Stimulated activated CD8-positive, alpha-beta memory T cell treated with anti-CD3 and anti-CD28 coated beads, Interleukin-12 subunit alpha, Interleukin-12 subunit beta, amount 100 ng/mL, for 4 hours (primary cell): ENCODE measurements at places on chromosomes 5 and 9.

DNA sequence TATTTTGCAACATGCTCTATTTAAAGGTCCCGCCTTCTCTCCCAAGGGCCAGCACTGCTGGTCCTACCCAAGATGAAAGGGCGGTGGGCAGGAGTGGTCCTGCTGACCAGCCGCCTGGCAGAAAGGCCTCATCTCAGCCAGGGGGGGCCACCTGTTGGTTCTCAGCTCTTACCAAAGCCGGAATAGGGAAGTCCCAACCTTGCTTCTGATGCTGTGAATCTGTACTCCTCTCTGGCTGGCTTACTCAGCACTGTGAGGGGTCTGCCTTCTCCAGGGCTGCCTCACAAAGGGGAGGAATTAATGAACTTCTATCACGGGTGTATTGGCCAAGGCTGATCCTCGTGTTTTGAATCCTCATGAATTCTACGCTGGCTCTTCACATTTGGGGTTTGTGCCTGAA lies 13.6 kb upstream of the FAM240B start:
- DNase-seq: no peak

DNA sequence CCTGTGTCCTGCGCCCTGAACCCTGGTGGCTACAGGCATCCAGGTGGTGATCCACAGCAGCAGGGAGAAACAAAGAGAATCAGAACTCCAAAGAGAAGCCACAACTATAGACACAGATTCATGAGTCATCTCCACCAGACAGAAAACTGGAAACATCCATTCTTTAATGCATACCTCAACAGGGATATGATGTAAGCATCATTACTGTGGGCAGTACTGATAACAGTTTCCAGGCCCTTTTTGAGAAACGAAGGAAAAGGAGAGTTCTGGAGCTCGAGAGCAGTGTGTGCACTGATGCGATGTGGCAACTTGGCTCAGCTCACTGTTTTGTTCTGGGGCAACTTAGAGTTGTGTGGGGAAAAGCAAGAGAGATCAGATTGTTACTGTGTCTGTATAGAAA lies 215.6 kb upstream of the ADAMTS16 start:
- no peak for DNase-seq

DNA sequence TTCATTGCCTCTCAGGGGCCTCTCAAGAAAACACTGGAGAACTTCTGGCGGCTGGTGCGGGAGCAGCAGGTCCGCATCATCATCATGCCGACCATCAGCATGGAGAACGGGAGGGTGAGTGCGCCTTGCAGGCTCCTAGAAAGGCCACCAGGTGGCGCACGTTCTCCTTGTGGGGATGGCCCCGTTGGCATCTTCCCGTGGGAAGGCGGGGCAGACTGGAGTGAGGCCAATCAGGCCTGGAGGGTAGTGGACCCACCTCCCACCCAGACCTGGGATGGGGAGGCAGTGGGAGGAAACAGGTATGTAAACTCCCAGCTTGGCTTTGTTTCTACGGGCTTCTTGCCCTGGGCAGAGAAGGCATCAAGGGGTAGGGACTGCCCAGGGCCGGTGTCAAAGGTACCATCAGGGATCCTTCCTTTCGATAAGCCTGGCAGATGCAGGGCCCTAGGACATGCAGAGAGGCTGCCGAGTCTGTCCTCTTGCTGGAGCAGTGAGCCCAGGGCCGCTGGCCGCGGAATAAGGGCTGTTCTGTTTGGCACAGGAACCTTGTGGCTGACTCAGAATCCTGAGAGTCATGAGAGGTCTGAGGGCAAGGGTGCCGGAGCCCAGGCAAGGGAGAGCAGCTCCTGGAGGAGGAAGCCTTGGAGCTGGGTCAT lies 18.9 kb upstream of the SPTLC1 start:
- DNase-seq: peak; percentile 39

DNA sequence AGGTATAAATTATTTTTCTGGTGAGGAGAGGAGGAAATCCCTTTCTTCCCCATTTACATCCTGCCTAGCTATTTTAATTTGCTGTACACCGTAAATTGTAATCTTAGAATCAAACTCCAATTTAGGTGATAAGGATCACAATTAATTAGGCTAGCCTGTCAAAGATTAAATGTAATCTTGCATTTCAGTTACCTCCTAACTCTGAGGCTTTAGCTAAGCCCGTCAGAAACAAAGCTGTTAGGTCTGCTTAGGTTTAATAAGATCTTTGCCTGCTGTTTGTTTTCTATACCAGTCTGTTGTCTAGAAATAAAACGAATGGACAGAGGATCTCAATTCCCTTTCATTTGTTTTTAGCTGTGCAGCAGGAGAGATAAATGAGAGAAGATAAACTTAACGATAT lies 51.5 kb downstream of the PIK3R1 start:
- DNase-seq: no peak

GRCh38 chr5:144873076-144873475 lies 702.4 kb downstream of the KCTD16 start:
- DNase-seq: no peak

GRCh38 chr5:86735370-86735769 lies 117.6 kb downstream of the COX7C start:
- DNase-seq: no peak

DNA sequence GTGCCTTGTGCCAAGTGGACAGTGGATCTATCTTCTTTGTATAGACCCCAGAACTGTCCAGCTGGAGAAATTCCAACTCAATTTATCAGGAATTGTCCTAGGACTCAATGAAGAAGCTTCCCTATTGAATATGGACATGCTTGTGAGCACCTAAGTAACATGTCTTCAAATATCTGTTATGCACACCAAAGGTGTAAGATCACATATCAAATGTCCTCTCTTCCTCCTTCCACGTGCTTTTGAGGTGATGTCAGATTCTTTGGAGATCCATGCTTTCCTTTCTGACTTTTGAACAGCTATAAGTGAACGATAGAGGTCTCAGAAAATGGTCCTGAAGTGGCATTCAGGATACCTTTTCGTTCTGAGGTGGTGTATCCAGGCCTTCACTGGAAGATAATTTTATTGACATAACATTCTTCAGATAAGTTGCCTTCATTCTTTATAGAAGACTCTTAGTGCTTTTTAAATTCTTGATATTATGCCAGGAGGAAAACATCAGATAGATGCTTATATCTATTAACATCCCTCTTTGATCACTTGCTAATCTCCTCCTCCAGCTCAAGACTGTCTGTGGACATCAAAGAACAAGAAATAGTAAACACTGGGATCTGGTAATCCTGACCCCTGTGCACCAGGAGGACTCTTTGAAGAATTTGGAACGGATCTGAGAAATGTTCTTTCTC lies 246.4 kb downstream of the SMARCA2 start:
- no peak for DNase-seq

DNA sequence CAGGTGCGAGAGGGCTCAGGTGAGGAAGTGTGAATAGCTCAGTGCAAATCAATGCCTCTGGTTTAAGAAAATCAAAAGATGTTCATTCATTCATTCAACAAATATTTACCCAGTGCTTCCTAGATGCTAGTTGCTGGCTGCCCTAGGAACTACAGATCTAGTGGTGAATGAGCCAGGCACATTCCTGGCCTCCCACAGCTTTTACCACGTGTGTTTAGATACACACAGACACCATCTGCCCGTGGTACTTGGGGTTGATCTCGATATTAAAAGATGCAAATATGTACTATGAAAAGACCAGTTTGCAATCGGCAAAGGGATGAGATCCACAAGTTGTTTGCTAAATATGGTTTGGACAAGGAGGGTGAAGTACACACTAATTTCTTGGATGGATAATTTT lies 78.2 kb downstream of the GTF3C4 start:
- DNase-seq: no peak

DNA sequence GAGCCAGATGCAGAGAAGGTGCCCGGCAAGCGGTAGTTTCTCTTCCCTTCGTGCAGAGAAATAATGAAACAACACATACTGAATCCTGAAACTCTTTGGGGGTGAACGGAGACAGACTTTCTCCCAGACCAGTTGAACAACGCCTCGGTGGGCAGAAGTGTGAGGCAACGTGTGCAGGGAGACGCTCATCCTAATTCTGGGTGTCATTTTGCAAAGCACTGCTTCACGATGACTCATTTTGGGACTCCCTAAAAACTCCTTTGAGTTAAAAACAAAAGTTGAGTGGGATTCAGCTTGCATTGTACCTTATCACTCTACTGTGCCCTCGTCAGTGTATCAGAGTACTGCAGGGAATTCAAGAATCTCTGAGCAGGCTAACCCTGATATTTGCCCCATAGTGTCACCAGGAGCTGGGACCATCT lies 3.5 kb upstream of the NEK6 start:
- DNase-seq: no peak

DNA sequence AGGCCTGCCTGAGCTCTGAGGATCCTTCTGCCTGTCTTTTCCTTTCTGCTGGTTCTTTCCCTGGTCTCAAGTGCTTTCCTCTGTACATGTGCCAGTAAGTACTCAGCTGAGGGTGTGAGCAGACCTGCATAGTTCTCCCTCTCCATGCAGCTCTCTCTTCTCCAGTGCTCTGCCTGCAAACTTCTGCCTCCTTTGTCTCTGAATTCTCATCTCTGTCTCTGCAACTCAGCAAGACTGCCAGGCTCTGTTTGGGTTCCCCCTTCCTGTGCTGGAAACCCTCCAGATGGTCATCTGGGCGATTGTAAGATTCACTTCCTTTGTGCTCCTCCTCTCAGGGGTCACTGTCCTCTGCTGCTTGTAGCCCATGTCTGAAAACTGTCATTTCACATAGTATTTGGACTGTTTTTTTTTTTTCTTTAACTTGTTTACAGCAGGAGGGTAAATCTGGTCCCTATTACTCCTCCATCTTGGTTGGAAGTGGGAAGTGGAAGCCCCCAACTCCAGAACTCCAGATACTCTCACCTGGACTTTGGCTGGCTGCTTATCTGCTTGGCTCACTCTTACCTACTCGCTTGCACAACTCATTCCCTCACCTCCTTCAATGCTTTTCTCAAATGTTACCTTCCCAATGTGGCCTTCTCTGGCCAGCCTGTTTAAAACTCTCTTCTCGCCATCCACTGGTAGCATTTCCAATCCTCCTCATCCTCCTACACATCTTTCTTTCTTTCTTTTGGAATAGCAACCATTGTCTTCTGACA lies 175.3 kb upstream of the TBC1D2 start:
- DNase-seq: no peak

DNA sequence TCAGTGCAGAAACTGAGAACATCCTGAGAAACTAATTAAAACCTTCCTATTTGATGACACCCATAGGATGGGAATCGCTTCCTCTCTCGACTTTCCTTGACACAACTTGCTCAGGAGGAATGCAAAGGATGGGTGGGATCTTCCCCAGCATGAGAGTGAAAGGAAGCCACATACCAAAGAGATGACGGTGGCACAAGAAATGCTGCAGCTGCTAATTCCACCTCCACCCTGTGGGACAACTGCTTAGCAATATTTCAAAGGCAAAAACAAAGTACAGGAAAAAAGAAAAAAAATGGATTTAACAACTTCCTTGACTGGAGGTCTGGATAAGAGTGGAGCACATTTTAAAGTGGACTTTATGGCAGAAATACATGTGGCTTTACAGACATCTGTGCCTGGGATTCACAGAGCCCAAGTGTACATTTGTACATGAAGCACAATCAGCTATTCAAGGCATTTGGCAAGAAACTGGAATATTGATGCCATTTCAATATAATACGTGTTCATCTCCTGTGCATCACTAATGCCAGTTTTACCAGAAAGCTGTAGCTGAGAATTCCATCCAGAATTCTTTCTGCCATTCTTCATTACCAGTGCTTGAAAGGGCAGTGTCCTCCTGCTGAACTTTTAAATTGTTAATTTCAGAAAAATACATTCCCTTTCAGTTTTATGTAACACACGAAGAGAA lies 359.2 kb upstream of the ACTBL2 start:
- no peak for DNase-seq

GRCh38 chr5:4614088-4614487 lies 526.0 kb upstream of the ADAMTS16 start:
- DNase-seq: no peak

DNA sequence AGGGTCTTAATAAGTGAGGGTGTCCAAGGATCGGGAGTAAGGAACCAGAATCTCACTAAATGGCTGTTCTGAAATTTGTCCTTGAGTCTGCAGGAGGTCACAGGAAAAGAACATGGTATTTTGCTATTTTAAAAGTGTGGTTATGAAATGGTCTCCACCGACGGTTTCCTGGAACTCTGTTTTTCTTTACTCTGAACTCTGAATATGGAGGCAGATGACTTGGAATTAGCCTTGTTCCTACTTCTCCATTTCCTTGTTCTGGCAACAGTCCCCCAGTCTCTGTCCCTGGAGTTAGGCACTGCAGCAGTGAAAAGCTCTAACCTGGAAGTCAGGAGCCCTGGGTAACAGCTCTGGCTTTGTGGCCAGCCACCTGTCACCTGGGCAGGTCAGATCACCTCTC lies 46.6 kb upstream of the C5orf58 start:
- DNase-seq: no peak

GRCh38 chr9:74697535-74697934 lies 190.2 kb downstream of the TRPM6 start:
- DNase-seq: no peak

DNA sequence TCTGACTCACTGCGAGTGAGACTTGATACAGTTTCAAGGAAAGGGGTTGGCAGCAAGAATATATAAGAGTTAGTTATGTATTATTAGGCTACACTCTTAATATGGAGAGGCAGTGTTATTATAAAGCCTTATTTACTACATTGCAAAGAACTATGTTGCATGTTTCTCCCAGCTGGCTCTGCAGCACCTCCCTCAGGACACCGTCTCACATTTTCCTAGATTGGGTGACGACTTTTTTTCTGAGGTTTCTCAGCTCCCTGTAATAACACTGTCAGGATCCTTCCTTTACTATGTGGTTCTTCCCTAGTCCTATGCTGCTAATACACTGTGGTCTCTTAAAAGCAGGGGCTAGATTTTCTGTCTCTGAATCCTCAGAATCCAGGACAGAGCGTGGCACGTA lies 153.7 kb downstream of the INSYN2B start:
- no peak for DNase-seq

GRCh38 chr5:132641241-132641723 lies 16.7 kb upstream of the IL13 start:
- no peak for DNase-seq

GRCh38 chr9:113963696-113964494 lies 87.8 kb downstream of the ZNF618 start:
- no peak for DNase-seq

GRCh38 chr9:137126786-137127185 lies 12.2 kb upstream of the GRIN1 start:
- DNase-seq: no peak

- no peak for DNase-seq
These were observed 166.2 kb downstream of the NFIB start for GRCh38 chr9:14147738-14148137.

- no peak for DNase-seq
These were observed 479.0 kb upstream of the ZNF608 start for GRCh38 chr5:125225424-125225823.

GRCh38 chr5:136028782-136029742 lies at the start of gene TGFBI:
TSS of gene TGFBI (plus strand) at chr5:136028988. CDS start at chr5:136029056, 68 bp downstream.
- no peak for DNase-seq
